GM12892 (cell line): ENCODE measurements at places on chromosomes 12 and 14.

GRCh38 chr12:130286041-130286440 is 51.6 kb upstream of the PIWIL1 start:
- no peak for DNase-seq

DNA sequence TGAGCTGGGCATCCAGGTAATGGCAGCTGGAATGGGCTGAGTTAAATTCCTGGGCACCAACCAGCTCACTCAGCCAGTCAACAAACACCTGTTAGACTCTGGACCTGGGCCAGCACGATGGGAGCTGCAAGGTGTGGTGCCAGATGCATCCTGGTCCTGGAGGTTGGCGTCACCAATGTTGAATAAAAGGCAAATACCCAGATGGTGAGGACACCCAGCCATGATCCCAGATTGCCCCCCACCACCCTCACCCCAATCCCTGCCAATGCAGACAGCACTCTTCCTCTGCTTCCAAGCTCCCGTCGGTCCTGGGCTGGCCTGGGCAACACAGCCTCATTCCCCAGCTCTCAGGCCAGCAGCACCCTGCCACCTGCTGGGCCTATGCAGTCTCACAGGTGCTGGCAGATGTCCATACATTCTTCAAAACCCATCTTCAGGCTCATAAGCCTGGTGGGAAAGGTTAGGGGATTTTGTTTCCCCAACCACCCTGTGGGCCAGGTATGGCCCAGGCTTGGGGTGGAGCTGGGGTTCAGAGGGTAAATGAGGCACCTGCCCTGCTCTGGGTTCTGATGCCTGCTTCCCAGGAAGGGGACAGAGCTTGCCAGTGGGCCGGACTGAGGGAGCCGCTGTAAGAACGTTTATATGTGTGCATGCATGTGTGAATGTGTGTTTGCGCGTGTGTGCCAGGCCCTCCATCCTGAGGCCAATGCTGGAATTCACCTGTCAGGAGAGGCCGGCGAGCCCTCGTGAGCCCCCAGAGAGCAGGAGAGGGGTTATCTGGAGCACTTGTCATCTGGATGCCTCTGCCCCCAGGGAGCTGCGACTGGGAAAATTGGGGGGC is 58.0 kb downstream of the LGMN start:
- no peak for DNase-seq

GRCh38 chr12:76006028-76006925 is 25.3 kb downstream of the PHLDA1 start:
- DNase-seq: no peak

- no peak for DNase-seq
These were observed 211.1 kb downstream of the GLT1D1 start for GRCh38 chr12:129064209-129064855.

- DNase-seq: no peak
These were observed 30.0 kb downstream of the CEP83 start for GRCh38 chr12:94429633-94430032.

GRCh38 chr12:58424735-58425392 is 483.5 kb downstream of the ATP23 start:
- DNase-seq: no peak

- no peak for DNase-seq
These were observed 9.6 kb upstream of the HSPB8 start for GRCh38 chr12:119169150-119169549.

- DNase-seq: no peak
These were observed 1.3 kb downstream of the RCOR1 start for GRCh38 chr14:102593825-102594137.

DNA sequence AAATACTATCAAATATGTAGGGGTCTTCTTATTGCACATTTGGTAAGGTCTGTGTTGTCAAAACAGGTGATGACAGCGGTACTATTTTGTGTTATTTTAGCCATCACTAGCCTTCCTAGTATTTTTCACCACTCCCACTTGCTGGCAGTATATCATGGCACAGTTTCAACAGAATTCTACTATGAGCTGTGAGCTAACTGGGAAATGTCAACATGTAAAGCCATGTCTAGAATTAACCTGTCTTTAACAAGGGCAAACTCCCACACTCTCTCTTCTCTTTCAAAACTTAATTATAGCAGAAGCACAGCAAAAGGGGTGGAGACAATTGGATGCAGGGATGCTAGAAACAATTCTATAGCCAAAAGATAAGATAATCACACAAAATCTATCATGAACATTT is 253.4 kb downstream of the PAX9 start:
- no peak for DNase-seq

DNA sequence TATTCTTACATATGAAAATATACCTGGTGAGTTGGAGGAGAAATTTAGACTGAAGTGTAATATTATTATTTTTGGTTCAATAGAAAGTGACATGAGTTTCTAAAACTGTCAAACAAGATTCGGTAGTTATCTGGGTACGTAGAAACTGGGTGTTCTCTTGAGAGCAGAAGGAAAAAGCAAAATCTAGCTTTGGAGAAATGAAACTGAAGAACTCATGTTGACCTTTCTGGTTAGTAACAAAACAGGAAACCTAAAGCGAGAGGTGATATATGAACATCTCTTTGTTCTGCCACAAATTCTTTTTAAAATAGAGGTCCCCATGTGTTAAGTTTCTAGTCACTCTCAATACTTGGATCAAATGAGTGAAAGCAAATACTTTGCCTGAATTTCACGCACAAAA is 401.7 kb downstream of the TRHDE start:
- DNase-seq: no peak

- DNase-seq: no peak
These were observed 10.6 kb downstream of the BMP4 start for GRCh38 chr14:53946071-53946403.

- no peak for DNase-seq
These were observed 105.2 kb upstream of the ATF7IP start for GRCh38 chr12:14260011-14260993.

DNA sequence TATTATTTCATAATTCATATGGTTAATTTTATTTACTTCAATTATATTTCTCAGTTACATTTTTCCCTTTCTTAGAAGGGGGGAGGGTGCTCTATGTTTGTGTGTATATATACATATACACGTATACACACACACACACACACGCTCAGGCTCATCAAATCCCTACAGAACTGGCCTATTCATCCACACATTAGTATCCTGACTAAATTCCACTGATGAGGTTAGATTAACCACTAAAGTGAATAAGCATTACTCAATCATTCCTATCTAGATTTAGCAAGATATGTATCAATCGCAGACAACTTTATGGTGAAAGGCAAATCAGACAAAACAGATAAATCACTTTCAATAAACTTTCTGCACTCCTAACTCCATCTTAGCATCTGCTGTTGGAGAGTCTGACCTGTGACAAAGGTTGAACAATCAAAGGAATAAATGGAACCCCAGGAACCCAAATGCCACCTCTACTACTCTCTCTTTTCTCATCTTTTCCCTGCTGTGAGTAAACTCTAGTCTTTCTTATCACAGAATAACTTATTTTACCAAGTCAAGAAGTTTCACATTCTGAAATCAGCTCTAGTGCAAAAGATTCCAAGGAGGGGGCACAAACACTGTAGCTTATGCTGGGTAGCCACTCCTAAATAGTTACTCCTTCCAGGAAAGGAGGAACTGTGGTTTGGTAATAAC is 67.6 kb downstream of the RALGAPA1 start:
- DNase-seq: no peak

DNA sequence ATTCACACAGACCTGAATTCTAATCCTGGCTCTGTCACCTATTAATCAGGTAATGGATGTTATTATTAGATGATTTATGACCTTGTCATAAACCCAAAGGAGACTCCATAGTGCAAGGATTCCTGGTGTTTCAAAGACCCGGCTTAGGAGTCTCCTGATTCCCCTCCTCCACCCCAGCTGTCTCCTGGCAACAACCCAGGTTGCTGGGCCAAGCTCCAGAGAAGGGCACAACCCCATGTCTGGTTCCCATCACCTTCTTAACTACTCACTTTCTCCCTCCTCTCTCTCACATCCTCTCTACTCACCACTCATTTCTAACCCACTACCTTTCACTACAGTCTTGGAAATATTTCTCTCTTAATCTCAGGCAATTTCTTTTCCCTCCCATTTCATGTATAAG is 41.6 kb downstream of the RHOJ start:
- DNase-seq: no peak

- no peak for DNase-seq
These were observed 354.0 kb downstream of the ETNK1 start for GRCh38 chr12:22978962-22979361.

GRCh38 chr12:45310627-45310968 is 94.7 kb downstream of the ANO6 start:
- no peak for DNase-seq

- no peak for DNase-seq
These were observed 1.8 kb downstream of the TBC1D30 start for GRCh38 chr12:64826234-64826633.

DNA sequence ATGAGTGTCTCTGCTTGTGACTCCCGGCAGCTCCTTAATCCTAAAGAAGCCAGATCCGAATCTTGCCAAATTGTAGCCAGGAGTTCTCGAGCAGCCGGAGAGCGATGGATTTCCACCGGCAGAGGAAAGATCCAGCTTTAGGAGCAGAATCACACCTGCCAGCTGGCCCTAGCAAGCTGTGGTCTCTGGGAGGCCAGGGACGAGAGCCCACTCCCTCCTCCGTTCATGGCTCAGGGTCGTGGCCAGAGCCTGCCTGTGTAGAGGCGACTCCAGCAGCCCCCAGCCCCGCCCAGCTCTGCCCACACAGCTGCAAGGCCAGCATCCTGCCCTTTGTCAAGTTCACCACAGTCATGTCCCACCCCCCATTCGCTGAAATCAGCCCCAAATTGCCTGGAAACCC is 121.0 kb downstream of the SCARB1 start:
- no peak for DNase-seq

DNA sequence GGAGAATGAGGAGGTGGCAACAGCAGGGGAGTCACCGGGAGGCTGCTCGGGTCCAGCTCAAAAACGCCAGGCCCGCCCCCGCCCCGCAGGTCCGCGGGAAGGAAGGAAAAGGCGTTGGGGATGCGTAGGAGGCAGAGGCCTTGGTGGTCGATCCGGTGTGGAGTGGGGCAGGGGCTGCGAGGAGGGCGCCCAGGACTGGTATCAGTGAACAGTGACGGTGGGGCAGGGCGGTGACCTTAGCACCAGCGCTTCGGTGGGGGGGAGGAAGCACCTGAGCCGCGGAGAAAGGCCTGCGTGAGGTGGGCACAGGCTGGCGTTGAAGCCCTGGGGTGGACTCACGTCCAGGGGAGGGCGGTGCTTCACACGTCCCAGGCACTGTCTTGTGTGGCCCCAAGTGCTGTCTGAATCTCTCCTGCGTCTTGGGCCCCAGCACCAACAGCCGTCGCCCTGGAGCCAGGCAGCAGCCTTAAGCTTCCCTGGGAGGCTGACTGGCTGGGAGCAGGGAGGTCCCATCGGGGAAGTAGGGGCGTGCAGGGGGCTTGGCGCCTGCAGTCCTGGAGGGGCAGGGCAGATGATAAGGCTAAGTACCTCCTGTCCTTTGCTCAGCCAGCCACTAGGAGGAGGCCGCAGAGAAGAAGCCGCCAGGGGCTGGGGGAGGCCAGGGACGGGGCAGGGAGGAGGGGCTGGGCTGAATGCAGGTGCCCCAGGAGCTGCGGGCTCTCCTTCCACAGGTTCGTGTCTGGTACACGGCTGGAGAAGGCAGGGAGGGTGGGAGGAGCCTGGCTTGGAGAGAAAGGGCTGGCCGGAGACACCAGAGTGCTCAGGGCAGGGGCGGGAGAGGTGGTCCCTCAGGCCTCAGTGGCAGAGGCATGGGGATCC is 26.5 kb downstream of the ZBTB42 start:
- DNase-seq: no peak

DNA sequence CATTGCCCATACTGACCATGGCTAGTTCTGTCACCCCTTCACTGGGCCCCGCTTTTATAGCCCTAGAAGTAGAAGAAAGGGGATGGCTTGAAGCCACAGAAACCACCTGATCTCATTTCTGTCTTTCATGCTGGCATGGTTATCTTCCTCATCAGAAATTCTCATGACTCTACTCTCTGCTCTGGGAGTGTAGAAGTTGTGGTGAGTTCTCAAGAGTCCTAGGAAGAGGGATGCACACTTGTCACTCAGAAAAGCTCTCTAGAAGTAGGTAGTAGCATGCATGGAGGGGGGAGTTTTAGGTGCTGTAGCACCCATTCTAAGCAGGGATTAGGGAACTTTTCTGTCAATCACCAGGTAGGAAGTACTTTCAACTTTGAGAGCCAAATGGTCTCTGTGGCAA is 6.1 kb upstream of the CMA1 start:
- no peak for DNase-seq

GRCh38 chr12:26334621-26335124 is 139.3 kb downstream of the SSPN start:
- DNase-seq: no peak

- DNase-seq: no peak
These were observed 141.6 kb downstream of the ITPR2 start for GRCh38 chr12:26691234-26691970.

GRCh38 chr14:36845356-36846012 is 183.8 kb downstream of the PAX9 start:
- no peak for DNase-seq

DNA sequence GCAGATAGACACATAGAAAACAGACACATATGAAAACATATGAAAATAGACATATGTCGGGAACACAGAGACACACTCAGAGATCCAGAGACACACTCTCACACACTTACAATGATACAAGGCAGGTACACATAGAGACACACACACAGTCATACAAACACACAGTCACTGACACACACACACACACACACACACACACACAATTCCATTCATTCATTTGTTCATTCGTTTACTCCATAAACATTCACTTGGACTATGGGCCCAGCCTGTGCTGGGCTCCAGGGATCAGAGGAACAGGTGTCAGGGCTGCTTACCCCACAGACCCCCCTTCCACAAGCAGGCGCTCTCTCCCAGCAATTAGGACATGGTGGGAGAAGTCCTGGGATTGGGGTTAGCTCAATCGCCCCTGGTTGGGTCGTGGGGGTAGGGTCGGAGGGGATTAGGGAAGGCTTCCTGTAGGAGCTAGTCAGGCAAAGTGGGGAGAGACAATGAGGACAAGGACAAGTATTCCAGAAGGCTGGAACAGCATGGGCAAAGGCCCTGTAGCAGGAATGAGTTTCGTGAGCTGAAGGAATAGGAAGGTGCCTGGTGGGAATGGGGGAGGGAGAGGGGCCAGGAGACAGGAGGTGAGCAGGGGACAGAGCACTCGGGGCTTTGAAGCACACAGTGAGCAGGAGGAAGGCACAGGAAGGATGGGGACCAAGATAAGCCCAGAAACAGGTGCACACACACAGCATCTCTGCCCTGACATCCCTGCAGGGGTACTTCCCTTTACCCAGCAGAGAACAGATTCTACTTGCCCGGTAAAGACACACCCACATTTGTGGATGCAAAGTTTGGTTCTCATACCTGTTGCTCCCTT is 6.5 kb downstream of the RASAL1 start:
- no peak for DNase-seq
